Activated CD8-positive, alpha-beta memory T cell treated with anti-CD3 and anti-CD28 coated beads for 1 hour (primary cell): ENCODE measurements at places on chromosomes 3 and 15.

DNA sequence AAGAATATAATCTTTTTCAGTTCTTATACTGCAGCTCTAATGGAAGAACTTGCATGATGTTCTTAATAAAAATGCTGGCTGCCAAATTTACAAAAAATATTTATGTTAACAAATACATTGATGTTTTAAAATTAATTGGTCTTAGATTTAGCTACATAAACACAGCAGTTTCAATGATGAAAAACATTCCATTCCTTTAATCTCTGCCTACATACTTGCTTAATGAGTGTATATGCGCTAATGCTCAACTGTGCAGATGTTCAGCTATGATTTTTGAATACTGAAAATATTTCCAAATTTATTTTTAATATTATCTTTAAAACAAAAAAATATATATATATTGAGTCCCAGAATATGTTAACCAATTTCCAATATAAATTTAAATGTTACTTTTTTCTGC, 867.4 kb downstream of the ROBO1 start:
- no peak for DNase-seq

- DNase-seq, result no peak
Measured at GRCh38 chr3:8442993-8443650, 58.5 kb upstream of the LMCD1 start.

DNA sequence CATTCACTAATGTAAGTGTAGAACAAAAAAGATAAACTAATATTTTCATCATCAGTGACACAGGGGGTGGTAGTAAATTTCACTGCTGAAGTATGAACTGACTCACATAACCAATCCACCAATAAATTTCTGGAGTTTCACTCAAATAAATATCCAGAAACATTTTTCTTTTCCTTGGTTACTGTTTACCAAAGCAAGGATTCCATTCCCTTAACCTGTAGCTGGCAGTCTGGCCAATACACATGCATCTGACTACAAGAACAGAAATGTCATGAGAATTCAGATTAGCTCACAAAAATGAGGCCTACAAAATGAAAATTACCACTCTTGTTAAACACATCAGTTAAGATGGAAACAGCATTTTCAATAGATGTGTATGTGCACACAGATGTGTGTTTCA, 80.3 kb downstream of the STAG1 start:
- DNase-seq, result no peak

DNA sequence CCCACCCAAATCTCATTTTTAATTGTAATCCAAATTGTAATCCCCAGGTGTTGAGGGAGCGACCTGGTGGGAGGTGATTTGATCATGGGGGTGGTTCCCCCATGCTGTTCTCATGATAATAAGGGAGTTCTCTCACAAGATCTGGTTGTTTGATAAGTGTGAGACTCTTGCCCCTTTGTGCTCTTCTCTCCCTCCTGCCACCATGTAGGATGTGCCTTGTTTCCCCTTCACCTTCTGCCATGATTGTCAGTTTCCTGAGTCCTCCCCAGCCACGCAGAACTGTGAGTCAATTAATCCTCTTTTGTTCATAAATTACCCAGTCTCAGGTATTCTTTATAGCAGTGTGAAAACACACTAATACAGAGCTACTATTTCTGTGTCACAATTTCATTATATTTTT, 88.7 kb downstream of the NCEH1 start:
- no peak for DNase-seq

DNA sequence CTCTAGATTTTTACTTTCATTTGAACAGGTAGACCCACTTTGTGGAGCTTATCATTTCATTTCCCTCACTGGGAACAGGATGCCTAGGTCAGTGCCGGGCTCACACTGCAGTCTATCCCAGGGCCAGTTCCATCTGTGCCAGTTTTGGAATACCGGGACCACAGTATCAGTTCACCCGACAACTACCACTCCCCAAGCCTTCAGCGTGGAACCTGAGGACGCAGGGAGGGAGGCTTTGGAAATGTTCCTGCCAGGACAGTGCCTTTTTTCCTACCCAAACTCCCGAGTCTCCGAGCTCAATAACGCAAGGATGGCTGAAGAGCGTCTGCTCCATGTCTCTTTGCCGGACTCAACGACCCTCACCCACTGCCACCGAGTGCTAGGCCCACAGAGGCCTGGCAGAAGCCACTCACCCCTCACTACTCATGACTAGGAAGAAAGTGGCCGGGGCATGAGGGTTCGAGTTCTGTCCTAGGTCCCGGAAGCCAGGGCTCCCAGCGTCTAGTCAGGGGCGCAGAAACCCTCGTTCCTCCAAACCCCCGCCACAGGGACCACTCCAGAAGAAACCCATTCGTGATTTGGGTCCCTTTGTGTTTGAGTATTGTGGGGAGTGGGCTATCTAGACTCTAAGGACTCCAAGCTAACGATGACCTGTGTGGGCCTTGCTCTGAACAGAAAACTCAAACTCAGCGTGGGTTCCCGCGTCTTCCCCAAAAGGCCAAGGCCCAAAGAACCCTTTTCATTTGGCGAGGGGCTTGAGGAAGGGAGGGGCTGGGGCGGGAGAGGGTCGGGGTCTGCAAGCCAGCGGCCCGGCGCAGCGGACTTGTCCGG, 11.4 kb downstream of the ZIC1 start:
- no peak for DNase-seq

- no peak for DNase-seq
Measured at GRCh38 chr15:83356501-83357399, 72.3 kb upstream of the BNC1 start.

DNA sequence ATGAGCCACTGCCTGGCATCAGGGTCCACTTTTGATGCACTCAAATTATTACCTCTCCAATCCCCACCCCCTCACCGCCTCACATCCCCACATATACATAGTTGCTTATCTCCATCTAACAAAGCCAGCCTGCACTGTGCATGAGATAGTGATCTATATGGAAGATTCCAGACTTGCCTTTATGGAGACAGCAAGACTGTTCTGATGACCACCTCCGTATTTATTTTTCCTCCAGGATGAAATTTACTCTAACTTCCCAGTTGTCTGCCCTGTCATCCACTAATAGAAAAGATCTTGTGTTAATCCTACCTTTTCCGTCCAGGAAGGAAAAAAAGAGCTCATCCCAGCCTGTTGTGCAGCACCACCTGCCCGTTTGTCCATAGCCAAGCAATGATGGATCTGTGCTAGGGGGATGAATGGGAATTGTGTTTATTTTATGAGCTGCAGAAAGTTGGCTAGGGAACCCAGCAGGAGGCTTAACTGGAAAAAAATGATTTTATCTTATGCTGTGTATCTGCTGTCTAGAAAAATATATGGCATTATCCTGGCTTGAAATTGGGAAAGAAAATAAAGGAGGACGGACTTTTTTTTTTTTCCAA, 114.5 kb downstream of the CD47 start:
- DNase-seq, result no peak

- DNase-seq, result no peak
Measured at GRCh38 chr15:34813446-34814190, 18.3 kb upstream of the ACTC1 start.

DNA sequence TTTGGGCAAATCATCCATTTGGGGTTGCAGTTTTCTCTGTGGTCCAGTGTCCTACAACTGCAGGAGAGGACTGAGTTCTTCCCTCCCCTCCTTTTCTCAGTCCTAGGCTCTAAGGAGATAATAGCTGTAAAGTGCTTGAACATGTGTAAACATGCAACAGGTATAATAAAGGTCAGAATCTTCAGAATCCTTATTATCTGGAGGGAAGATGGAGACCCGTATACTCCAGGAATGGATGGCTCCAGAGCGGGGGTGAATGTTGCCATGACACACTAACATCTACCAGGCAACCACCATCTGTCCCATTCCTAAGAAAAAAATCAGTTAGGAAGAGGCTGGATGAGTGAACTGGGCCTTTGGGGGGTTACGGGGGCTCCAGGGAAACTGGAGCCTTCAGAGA, 39.7 kb upstream of the GLCE start:
- DNase-seq, result no peak

DNA sequence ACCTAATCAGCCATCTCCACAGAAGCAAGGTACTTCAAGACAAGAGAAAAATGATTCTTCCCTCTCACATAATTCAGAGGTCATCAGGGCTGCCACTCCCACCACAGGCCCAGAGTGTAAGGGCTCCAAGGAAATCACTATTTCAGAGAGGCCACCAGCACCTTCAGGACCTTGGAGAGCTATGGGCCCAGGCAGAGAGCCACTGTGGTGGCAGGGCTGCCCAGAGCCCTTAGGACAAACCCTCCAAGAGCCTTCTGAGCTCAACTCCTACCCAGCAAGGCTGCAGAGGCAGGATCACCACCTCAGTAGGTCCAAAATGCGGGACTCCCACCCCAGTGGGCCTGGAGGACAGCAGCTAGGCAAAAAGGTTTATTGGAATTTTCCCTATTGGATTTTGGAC, 17.9 kb upstream of the FAN1 start:
- no peak for DNase-seq

DNA sequence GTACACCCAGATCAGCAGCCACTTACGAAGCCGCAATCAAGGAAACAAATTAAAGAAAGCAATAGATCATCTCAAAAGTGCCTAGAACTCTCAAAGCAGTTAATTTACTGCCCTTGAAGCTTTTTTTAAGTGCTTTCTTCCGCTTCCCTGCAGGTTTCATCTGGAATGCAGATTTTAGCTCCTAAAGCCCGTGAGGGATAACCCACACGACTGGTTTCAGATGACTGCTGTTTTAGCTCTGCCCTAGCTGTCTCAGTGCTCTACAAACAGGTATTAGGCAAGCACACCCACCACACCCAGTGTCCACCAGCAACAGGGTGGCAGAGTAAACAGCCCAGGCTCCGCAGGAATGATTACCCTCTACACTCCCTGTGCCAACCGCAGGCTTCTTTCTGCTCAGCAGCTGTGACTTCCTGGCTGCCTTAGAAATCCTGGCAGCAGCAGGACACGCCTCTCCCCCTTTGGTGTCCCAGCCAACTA, 126.0 kb downstream of the FMN1 start:
- no peak for DNase-seq

DNA sequence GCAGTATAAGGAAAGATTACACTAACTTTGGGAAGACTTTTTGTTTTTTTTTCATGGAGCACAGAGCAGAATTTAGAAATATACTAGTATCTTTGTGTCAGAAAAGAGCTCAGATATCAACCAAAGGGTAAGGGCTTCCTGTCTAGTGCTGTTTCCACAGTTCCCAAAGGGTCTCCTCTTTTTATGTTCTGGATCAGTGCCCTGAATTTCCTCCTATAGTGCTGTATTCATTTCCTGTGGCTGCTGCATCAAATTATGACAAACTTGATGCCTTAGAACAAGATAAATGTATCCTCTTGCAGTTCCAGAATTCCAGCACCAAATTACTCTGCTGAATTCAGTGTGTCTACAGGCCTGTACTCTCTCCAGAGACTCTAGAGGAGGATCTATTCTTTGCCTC, 219.8 kb upstream of the THRB start:
- DNase-seq, result no peak

GRCh38 chr15:39320886-39321285, 260.0 kb upstream of the THBS1 start:
- DNase-seq, result no peak

- no peak for DNase-seq
Measured at GRCh38 chr3:30775040-30775439, 119.4 kb downstream of the GADL1 start.

- DNase-seq, result no peak
Measured at GRCh38 chr3:54968546-54969172, 40.8 kb upstream of the LRTM1 start.

DNA sequence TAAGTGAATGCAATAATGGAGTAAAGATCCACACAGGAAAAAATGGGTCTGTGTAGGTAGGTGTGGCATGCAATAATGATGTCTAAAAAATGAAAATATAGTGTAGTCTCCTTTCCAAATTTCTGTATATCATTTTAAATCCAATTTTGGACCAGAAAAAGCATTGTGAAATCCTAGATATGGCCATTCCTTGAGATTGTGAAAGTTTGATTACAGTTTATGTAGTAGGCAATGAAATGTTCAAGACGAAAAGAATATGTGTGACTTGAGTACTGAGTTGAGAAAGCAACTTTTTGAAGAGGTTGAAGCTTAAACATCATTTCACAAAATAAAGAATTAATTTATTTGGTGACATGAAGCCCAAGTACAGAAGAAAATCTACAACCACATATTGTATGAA, 698.7 kb downstream of the EPHA3 start:
- DNase-seq, result no peak

DNA sequence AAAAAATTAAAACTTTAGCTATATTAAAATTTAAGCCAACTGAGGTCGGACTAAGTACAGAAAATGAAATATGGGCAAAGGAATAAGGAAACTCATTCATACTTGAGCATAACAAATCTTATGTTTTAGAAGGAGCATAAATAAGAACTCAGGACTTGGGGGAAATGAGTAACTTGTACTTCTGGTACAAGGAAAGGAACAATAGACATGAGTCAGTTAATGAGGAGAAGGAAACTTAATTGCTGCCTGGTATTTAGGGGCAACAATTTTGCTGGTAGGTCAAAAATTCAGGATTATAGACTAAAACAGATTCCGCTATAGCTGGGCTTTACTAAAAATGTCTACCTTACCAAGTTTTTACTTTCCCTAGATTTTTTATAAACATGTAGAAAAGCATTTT, 113.1 kb downstream of the MYO5A start:
- DNase-seq, result no peak

DNA sequence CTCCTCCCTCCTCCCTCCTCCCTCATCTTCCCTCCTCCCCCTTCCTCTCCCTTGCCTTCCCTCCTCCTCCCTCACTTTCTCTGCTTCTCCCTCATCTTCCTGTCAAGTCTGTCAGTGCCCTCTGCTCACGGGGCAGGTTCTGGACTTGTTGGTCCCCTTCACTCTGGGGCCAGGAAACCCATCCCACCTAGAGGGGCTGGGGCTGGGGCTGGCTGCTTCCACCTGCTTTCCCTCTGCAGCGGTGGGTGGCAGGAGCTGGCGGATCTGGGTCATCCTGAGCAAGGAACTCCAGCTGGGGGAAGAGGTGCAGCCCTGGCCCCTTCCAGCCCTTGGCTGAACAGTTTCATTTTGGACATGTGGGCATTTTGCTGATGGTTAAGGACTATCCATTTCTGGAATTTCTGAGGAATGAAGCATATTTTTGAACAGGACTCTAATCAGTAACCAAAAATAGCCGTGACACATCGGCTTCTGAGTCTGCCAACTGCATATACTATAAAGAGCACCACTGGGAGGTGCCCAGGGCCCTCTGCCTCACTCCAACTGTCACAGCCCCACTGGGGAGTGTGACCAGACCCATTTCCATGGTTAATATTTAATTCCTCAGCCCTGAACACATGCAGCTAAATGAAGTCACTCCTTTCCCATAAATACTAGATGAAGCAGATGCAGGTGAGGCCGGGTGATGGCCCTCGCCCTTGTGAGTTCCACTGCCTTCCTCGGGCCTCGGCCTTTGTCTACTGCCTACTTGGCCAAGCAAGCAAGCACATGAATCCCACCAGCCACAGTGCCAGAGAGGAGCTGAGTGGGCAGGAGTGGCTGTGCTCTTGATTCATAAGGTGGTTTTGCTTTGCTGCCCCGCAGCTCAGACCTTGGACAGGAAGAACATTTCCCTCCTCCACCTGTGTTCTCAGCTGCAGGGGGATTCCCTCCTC, 39.8 kb downstream of the CHDH start:
- DNase-seq, result no peak

GRCh38 chr15:60602323-60602722, 123.4 kb upstream of the ICE2 start:
- no peak for DNase-seq

GRCh38 chr3:15974647-15975046, 176.9 kb upstream of the ANKRD28 start:
- DNase-seq, result no peak

- no peak for DNase-seq
Measured at GRCh38 chr3:144257381-144257780, 285.8 kb downstream of the DIPK2A start.

- DNase-seq, result no peak
Measured at GRCh38 chr3:124653797-124654469, 76.3 kb upstream of the UMPS start.

- no peak for DNase-seq
Measured at GRCh38 chr15:40958146-40958545, 4.9 kb downstream of the CHAC1 start.
